Activated CD4-positive, alpha-beta memory T cell treated with anti-CD3 and anti-CD28 coated beads, Interleukin-2, amount 10 ng/mL, durations not matched to agents 7 days and 5 days (primary cell): ENCODE measurements at places on chromosomes 7 and 10. TPM values are rescaled to one million over a fixed set of nuclear protein-coding genes. Genes with fewer than 3 reads are reported as not detected.
A peak's percentile ranks its signal among the peaks of the same experiment; 100 is the strongest.

- H3K27me3 ChIP-seq = no peaks in the 10 kb centered on the region
- peak overlapping the region; percentile 70 for H3K27ac ChIP-seq
- no peak overlapping the region for H3K4me3 ChIP-seq
Observed at GRCh38 chr10:79331709-79332108, 15.6 kb upstream of the PPIF start.

ARMC3 gene
- not detected for total RNA-seq

TRIL gene
- total RNA-seq = 0.10 TPM

DNA sequence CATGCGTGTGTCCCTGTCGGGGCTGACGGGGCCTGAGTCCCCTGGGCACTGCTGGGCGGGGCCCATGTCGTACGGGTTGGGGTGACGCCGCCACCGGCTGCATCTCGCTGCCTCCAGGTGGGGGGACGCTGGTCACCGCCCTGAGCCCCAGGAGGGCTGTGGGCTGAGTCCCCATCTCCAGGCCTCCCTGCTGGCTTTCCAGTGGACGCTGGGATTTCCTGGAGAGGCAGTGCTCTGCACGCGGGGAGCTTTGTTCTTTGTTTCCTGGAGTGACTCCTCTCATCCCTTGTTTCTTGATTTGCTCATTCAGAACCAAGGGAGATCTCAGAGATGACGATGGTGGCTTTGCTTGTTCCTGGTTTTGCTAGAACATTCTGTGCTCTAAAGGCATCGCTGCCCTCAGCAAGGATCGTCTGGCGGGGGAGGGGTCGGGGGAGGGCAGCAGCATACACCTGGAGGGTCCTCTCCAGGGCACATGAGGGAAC is 21.0 kb downstream of the PWWP2B start:
- no peak overlapping the region for H3K4me3 ChIP-seq
- no peaks in the 10 kb centered on the region for H3K27me3 ChIP-seq
- H3K27ac ChIP-seq = no peak overlapping the region
- H3K36me3 ChIP-seq = no peaks in the 10 kb centered on the region
- peaks cover 7% of the 10 kb centered on the region for H3K4me1 ChIP-seq

DNA sequence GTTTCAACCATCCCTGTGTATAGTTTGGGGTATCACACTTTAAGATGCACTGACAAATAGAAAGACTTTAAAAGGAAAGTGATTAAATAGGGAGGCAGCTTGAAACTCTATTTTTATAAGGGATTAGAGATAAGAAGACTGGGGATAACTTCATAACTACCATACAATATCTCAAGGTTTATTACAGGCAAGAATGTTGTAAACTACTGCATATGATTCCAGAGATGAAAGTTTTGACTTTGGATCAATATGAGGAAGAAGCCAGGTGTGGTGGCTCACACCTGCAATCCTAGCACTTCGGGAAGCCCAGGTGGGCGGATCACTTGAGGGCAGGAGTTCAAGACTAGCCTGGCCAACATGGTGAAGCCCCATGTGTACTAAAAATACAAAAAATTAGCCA is 96.1 kb downstream of the DNAJC1 start:
- DNase-seq = no peak
- H3K27me3 ChIP-seq = no peaks in the 10 kb centered on the region
- H3K4me1 ChIP-seq = peaks cover 7% of the 10 kb centered on the region
- no peak overlapping the region for H3K27ac ChIP-seq
- peaks cover 27% of the 10 kb centered on the region for H3K36me3 ChIP-seq
- H3K4me3 ChIP-seq = no peak overlapping the region

IGFBP1 gene
- total RNA-seq = not detected

OR2A1 gene
- total RNA-seq = 0.05 TPM

- H3K4me1 ChIP-seq = peaks cover 11% of the 10 kb centered on the region
- no peak overlapping the region for H3K4me3 ChIP-seq
- H3K27ac ChIP-seq = no peak overlapping the region
- peaks cover 16% of the 10 kb centered on the region for H3K36me3 ChIP-seq
- no peaks in the 10 kb centered on the region for H3K27me3 ChIP-seq
- DNase-seq = no peak
Observed at GRCh38 chr10:63434866-63435854, 30.6 kb downstream of the JMJD1C start.

GRCh38 chr10:71984809-71985388 is 20.7 kb downstream of the CHST3 start:
- no peak overlapping the region for H3K27ac ChIP-seq
- H3K4me1 ChIP-seq = peaks cover 20% of the 10 kb centered on the region
- no peaks in the 10 kb centered on the region for H3K36me3 ChIP-seq
- peaks cover 5% of the 10 kb centered on the region for H3K27me3 ChIP-seq
- DNase-seq = no peak

GRCh38 chr7:47846138-47846836 is 102.0 kb downstream of the PKD1L1 start:
- H3K27ac ChIP-seq = no peak overlapping the region
- no peaks in the 10 kb centered on the region for H3K36me3 ChIP-seq
- H3K27me3 ChIP-seq = peaks cover 9% of the 10 kb centered on the region
- no peak overlapping the region for H3K4me3 ChIP-seq
- no peaks in the 10 kb centered on the region for H3K4me1 ChIP-seq

TMEM236 gene
- 0.08 TPM for total RNA-seq

DAGLB gene
- 15.7 TPM for total RNA-seq

- H3K4me1 ChIP-seq = peaks cover 30% of the 10 kb centered on the region
- peaks cover 13% of the 10 kb centered on the region for H3K36me3 ChIP-seq
Observed at GRCh38 chr10:22002591-22003176, 846 bp downstream of the DNAJC1 start.

DNA sequence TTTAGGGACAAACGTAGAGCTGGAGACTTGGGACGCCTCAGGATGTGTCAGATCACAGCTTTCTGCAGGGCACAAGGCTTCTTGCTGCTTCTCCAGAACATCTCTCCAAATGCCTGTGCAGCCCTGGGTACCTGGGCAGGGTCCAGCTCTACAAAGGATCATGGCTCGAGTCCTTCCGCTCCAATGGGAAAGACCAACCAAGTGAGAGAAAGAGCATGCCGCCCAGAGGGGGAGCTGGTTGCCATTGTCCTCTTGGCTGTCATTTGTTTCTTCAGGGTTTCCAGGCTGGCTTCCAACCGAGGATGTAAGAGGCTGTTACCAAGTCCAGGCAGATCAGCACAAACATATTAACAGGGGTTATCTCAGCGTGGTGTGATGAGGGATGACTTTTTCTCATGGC is 5.6 kb upstream of the LEP start:
- no peak overlapping the region for H3K4me3 ChIP-seq
- peaks cover 13% of the 10 kb centered on the region for H3K36me3 ChIP-seq
- H3K27me3 ChIP-seq = peaks cover 18% of the 10 kb centered on the region
- peaks cover 14% of the 10 kb centered on the region for H3K4me1 ChIP-seq
- no peak for DNase-seq

- H3K4me3 ChIP-seq = no peak overlapping the region
- H3K27me3 ChIP-seq = no peaks in the 10 kb centered on the region
Observed at GRCh38 chr7:68288144-68288593, 1291.5 kb downstream of the TYW1 start.

ZNF365 gene
- total RNA-seq = 0.23 TPM

DNA sequence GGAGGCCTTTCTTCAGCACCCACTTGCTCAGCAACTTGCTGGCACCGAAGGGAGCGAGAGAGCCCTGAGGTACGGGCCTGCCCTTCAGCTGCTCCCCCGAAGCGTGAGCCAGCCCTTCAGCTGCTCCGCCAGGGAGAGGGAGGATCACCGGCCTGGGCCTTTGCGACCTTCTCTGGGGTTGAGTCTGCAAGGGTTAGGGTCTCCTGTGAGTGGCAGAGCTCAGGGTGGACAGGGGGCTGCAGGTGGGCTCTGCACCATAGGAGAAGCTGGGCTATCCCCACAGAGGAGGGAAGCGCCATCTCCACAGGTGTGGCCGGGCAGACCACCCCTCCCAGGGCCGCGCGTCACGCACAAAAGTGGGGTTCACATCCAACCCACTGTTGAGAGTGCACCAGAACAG is 490.6 kb upstream of the FOXK1 start:
- no peak for DNase-seq
- no peak overlapping the region for H3K27ac ChIP-seq
- no peaks in the 10 kb centered on the region for H3K4me1 ChIP-seq
- H3K27me3 ChIP-seq = no peaks in the 10 kb centered on the region
